Activated naive CD8-positive, alpha-beta T cell treated with anti-CD3 and anti-CD28 coated beads, Interleukin-2, amount 10 ng/mL, durations not matched to agents 7 days and 5 days (primary cell): ENCODE measurements at places on chromosomes 5 and 9. TPM values are rescaled to one million over a fixed set of nuclear protein-coding genes. Genes with fewer than 3 reads are reported as not detected.

GRCh38 chr9:123447934-123448646 lies 92.1 kb downstream of the CRB2 start:
- DNase-seq, result no peak

DNA sequence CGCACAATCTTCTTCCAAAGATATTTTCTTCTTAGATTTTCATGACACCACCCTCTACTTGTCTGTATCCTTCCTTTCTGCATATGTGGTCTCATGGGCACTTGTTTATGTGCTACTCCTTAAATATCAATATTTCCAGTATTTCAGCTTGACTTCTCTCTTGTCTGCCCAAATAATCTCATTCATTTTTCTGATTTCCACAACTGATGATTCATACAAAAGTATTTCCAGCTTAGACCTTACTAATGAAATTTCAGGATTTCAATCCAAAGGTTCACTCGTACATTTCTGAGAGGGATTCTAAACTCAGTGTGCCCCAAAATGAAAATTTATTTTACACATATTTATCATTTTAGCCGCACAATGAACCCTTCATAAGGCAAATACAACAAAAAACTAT lies 928.9 kb upstream of the C9orf72 start:
- DNase-seq, result no peak

- DNase-seq, result no peak
Observed at GRCh38 chr5:113047733-113048652, 71.4 kb downstream of the DCP2 start.

DNA sequence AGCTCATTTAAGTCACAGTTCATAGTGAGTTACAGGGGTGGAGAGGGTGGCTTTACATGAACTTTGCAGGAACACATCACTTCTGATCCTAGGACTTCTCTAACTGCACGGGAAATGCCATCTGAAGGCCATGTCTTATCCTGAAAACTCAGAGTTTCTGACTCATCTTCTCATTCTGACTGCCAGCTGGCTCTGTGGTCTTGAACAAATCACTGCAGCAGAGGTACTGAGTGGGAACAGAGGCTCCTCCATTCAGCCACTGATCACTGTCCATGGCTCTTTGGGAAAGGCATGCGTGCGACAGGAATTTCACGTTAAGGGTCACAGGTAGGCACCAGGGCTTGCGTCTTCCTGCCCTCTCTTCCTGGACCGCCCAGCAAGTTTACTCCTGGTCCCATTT lies 114.6 kb upstream of the LRRTM2 start:
- no peak for DNase-seq

The IL4 gene
- total RNA-seq, result not detected

- no peak for DNase-seq
Observed at GRCh38 chr5:6792911-6793471, 79.8 kb downstream of the TENT4A start.

The PPIC gene
- total RNA-seq, result not detected

- DNase-seq, result no peak
Observed at GRCh38 chr5:180873615-180874520, 12.8 kb upstream of the ZFP62 start.

DNA sequence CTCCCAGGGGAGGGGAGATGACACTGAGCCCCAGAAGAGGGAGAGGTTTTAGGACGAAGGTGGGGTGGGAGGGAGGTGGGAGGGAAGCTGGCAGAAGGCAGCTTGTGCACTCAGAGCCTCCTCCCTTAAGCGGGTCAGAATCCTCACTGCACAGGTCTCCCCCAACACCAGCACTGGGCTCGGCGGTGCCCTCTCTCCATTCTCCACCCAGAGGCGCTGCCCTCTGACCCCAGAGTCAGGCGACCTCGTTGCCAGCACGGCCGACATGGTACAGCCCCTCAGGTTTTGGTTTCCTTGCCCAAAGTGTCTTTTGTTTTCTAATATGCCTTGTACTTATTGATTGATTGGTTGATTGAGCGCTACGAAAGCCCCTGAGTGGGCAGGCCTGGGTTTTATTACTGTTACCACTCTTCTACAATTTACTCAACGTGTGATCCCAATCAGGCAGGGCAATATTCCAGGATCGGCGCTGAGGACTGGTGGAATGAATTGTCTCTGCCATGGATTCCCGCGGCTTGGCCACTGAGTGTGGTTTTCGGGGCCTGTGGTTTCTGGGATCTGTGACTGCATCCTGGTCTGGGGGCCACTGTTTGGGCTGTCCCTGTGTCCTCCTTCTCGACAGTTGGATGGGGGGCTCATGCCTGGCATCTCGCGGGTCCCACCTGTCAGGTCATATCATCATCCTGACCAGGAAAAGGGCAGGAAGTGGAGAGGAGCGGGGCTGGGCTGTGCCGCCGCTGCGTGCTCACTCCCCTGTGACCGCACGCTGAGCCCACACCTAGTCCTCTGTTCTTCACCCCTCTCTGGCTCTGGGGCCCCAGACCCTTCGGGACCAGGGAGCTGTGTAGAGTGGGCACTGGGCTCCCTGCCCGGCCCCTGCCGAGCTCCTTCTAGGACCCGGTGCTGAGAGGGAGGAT lies 9.6 kb upstream of the FCN2 start:
- no peak for DNase-seq

The BARHL1 gene
- not detected for total RNA-seq

The TMED9 gene
- 81.0 TPM for total RNA-seq

The CKMT2 gene
- total RNA-seq, result not detected

The GFI1B gene
- not detected for total RNA-seq

The STRBP gene
- total RNA-seq, result 31.0 TPM

DNA sequence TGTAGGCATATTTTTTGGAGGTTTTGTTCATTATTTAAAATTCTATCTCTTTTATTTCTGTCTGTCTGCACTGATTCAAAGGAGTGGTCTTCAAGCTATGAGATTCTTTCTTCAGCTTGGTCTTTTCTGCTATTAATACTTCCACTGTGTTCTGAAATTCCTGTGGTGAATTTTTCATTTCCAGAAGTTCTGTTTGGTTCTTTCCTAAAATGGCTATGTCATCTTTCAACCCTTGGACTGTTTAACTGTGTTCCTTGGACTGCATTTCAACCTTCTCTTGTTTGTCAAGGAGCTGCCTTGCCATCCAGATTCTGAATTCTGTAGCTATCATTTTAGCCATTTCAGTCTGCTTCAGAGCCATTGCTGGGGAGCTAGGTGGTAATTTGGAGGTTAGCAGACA lies 76.3 kb downstream of the CERT1 start:
- DNase-seq, result no peak

The TENT4A gene
- 47.1 TPM for total RNA-seq

The MUSK gene
- total RNA-seq, result not detected

- no peak for DNase-seq
Observed at GRCh38 chr9:70480405-70480980, 66.0 kb upstream of the KLF9 start.

The PNPLA7 gene
- 5.6 TPM for total RNA-seq

DNA sequence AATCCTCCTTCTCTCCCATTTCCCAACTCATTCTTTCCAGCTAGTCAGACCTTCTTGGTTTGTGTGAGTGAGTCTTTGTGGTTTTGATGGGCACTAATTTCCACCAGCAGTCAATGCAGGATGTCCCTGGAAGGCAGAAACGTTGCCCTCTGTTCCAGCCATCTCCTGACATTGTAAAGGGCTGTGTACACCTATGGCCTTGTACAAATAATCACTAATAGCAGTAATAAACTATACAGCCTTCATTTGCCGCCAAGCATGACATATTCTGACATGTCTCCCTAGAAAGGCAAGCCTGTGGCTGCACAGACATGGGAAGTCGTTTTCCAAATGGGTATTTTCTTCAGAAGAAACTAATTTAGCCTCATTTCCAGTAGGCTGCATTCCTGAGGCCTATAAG lies 18.4 kb upstream of the DENND1A start:
- DNase-seq, result no peak

The AGXT2 gene
- not detected for total RNA-seq

The TMEM252 gene
- total RNA-seq, result not detected

The KCNV2 gene
- total RNA-seq, result not detected

DNA sequence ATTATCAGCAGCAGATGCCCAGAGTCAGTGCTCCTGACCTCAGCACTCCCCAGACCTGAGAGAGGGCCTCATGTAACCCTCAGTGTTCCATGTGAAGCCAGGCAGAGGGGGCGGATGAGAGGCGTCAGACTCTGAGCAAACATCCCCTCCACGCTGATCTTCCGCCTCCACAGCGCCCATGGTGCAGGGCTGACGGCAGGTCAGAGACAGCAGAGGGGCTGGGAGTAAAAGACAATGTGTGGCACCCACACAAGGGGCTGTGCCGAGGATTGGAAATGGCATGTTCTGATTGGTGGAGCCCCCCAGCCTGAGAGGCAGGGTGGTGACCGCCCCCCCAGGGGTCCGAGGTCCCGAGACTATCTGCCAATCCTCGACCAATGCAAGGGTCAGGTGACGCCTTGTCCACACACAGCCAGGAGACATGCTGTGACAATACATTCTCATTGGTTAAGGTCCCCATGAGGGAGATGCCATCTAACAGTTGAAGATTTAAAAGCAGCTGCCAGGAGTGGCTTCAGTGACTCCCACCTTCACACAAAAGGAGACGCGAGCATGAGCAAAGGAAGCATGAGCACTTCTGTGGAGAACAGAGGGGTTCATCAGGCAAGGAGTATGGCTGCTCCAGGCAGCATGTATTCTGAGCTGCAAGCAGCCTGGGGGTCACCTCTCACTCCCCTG lies 19.3 kb upstream of the SLC25A51 start:
- DNase-seq, result no peak

The PDE8B gene
- total RNA-seq, result 0.19 TPM

The SLC6A3 gene
- not detected for total RNA-seq

The CARD9 gene
- total RNA-seq, result 0.61 TPM

DNA sequence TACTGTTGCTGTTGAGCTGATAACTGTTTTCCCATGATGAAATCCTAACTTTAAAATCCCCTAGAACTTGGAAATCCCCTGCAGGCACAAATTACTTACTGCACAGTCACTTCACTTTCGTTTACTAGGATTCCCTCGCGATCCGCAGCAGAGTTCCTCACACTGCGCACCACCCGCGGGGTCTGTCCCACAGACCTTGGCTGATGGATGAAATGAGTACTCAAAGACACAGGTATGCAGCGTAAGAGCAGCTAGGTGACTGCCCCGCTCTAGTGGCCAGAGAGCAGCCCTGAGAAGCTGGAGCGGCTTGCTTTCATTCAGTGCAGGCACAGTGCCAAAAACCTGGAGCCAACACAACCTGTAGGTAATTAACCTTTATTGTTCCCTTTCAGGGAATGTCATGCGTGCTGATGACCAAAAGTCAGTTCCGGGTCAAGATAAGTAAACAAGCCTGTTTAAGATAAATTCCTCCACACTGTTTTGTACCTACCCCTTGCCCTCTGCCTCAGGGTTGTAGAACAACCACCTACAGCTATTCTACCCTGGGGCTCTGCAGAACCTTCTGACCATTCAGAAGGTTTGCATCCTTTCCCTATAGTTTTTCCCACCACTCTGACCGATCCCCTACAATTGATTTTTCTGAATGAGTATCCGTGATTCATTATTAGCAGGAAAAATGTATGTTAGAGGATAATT lies 191.2 kb downstream of the CDH9 start:
- DNase-seq, result no peak

The DPH7 gene
- total RNA-seq, result 49.1 TPM

- no peak for DNase-seq
Observed at GRCh38 chr5:169331292-169331852, 30.4 kb upstream of the SLIT3 start.

The SPATA31A7 gene
- total RNA-seq, result not detected

GRCh38 chr9:129109952-129110739 lies 447 bp downstream of the CRAT start:
- no peak for DNase-seq

- no peak for DNase-seq
Observed at GRCh38 chr9:89179540-89179894, 899 bp upstream of the SHC3 start.

GRCh38 chr9:81549500-81550206 lies 139.7 kb downstream of the TLE1 start:
- DNase-seq, result no peak

DNA sequence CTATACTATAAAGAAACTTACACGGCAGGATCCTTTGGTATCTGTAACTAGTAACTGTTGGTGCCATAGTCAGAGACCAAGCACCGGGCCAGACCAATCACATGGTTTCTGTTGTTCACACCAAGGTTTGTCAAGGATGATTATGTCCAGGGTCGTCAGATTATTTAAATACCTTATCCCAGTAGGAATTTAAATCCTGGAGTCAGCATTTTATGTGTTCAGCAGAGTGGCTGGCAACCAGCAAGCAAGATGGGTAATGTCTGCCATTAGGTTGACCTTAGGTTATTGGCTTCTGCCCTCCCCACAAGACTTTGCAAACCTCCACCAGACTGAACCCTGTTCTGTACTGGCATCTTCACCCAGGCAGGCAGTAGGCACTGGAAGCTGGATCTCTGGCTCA lies 39.3 kb upstream of the TMOD1 start:
- no peak for DNase-seq

- DNase-seq, result no peak
Observed at GRCh38 chr9:136856079-136856476, 3.9 kb downstream of the MAMDC4 start.

GRCh38 chr5:122259995-122260394 lies 52.0 kb upstream of the SNCAIP start:
- no peak for DNase-seq

GRCh38 chr5:140295414-140295813 lies 7.5 kb downstream of the PFDN1 start:
- DNase-seq, result no peak

The KIF4B gene
- total RNA-seq, result not detected

The PTCD2 gene
- 9.8 TPM for total RNA-seq
